Astrocyte of the spinal cord (primary cell): ENCODE measurements at places on chromosomes 11 and 22.

DNA sequence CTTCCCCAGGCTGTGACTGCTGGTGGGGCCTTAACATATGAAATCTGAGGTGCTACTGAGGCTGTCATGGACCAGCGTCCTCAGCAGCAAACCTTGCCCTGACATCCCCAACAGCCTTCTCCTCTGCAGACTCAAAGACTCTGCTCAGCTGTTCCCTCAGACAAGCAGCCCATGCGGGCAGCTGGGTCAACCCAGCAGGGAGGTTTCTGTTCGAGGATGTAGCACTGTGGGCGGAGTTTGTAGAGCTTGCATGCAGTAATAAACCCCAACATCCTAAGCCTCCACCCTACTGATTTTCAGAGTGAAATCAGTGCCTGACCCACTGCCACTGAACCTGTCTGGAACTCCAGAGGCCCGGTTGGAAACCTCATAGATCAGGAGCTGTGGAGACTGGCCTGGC is 88.8 kb upstream of the XKR3 start:
- no peak for DNase-seq

GRCh38 chr22:22554587-22555284 is 4.3 kb downstream of the PRAME start:
- no peak for DNase-seq

- no peak for DNase-seq
These were observed 32.4 kb upstream of the CD44 start for GRCh38 chr11:35106595-35106994.

DNA sequence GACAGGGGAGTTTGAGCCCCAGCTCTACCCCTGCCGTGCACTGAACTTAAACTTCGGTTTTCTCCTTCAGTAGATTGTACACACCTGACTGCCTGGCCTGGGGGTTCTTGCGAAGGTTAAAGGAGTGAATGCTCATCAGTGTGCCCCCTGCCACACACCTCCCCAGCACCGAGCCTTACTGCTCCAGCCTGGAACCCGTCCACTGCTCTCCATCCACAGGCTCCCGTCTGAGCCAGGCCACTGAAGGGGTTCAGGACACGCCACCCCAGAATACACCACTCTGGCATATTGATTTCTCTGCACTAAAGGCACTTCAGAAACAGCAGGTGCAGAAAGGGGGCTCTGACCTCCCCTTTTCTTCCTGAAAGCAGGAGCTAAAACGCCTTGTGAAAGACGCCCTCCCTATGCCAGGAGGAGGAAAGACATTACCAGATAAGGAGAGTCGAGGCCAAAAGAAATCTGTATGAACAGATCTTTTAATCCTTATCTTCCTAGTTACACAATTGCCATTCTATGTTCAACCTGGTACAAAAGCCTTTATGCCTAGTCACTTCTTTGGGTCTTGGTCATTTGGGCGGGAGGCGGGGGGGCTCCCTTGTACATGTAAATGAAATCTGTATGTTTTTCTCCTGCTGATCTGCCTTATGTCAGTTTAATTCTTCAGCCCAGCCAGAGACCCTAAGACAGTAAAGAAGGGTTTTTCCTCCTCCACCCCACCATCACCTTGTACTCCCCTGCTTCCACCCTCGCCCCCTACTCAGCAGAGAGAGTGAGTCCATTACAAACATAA is 1.9 kb upstream of the SSTR3 start:
- no peak for DNase-seq
